ENCODE measurements at places on chromosomes 6 and 20.

- DNase-seq = no peak
These were observed 103.5 kb downstream of the CDH4 start for GRCh38 chr20:61355585-61355984.

DNA sequence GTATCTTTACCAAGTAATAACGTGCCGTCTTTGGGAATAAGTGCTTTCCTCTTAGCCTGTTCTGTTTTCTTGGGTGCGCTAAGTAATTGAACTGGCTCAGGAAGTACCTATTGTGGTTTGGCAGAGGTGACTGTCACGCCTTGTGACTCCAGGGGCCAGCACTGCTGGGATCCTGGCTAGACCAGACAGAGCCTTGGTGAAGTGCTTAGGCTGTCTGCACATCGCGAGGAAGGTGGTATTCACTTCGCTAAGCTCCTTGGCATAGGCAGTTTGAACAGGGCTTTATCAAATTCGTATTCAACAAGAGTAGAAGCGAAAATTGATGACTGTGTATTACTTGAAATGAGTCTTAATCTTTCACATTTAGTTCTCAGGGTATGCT is 17.6 kb downstream of the PRDM1 start:
- no peak for DNase-seq

DNA sequence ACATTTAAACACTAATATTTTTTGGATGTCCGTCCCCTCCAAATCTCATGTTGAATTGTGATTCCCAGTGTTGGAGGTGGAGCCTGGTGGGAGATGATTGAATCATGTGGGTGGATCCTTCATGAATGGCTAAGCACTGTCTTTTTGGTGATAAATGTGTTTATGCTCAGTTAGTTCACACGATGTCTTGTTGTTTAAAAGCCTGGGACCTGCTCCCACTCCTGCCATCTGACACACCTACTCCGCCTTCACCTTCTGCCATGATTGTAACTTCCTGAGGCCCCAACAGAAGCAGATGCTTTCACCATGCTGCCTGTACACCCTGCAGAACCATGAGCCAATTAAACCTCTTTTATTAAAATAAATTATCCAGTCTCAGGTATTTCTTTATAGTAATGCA is 114.7 kb downstream of the TNFAIP3 start:
- DNase-seq = no peak

- DNase-seq = no peak
These were observed 12.8 kb downstream of the BHLHE23 start for GRCh38 chr20:62993856-62994494.

- DNase-seq = no peak
These were observed 241.8 kb upstream of the PRDM1 start for GRCh38 chr6:105844275-105844883.

DNA sequence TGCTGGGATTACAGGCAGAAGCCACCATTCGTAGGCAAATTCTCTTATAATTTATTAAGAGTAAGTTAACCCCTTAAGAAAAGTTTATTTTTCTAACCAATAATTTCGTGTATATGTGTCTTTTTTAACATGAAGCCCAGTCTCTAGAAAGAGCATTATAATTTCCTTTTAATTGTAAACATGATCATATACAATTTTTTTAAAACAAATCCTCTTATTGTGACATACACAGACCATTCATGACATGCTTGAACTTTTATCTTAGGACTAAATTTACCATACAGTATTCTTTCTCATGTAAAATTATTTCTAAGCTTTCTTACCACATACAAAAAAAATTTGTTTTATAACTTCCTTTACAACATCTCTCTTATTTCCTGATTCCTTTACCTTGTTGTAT is 6.7 kb downstream of the ACOT13 start:
- DNase-seq = no peak

DNA sequence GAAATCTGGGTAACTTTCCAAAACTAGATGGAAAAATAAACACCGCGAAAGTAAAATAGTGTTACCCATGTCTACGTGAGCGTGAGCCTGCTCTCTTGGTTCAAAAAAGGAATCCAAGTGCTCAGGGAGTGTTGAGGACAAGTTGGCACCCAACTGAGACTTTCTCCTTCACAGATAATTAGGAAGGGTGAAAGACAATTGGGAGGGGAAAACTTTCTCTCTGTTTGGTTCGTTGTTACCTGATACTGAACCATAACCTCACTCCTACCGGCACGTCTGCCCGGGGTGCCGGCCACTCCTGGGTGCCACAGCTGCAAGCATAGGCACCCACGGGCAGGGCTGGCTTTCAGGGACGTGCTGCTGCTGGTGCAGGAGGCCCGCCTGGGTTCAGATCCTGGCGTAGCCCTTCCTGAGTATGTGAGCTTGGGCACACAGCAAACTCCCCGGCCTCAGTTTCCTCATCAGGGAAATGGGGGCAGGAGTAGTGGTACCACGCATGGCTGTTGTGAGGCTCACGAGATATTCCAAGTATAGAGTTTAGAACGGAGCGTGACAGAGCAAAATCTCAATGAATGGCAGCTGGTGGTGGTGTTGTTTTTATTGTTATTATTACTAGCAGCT is 38.2 kb upstream of the PMEPA1 start:
- no peak for DNase-seq

DNA sequence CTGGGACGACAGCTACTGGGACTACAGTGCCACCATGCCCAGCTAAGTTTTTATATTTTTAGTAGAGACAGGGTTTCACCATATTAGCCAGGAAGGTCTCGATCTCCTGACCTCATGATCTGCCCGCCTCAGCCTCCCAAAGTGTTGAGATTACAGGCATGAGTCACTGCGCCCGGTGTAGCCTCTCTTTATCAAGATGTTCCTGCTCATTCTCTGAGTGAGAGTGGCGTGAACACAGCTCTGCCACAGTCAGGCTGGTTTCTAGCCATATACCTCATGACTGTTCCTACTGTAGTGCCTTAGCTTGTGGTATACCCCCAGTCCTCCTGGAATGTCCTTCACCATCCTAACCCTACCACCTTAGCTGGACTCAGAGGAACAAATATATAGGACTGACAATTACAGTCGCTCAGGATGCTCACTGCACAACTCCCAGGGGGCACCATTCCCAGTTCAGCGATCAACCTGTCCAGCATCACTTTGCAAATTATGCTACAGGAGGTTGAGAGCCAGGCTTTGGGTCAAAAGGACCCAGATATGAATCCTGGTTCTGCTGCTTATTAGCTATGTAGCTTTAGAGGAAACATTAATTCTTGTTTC is 86.3 kb downstream of the CHMP4B start:
- no peak for DNase-seq

- DNase-seq = no peak
These were observed 252.3 kb downstream of the LY86 start for GRCh38 chr6:6840831-6841291.

Data from activated CD4-positive, CD25-positive, alpha-beta regulatory T cell treated with anti-CD3 and anti-CD28 coated beads, Interleukin-2, amount 50 U/mL, for 72 hours (primary cell).